Keratinocyte (primary cell): ENCODE measurements at places on chromosomes 6 and 20.

DNA sequence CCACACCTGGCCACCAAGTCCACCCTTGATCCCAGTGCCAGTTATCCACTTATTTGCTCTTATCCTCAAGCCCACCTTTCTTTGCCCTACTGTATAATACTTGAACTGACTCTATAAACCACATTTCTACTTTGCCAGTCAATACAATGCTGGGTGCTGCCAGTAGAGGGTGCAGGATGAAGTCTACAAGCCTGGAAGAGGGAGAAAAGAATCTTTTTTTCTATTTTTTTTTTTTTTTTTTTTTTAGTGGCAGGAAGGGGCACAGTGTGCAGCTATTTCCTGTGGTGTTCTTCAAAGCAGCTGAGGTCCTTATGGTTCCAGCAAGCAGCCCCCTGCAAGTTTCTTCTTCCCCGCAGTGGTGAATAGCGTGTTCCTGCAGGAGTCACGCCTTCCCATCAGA is 22.2 kb upstream of the GABRR1 start:
- DNase-seq: no peak

DNA sequence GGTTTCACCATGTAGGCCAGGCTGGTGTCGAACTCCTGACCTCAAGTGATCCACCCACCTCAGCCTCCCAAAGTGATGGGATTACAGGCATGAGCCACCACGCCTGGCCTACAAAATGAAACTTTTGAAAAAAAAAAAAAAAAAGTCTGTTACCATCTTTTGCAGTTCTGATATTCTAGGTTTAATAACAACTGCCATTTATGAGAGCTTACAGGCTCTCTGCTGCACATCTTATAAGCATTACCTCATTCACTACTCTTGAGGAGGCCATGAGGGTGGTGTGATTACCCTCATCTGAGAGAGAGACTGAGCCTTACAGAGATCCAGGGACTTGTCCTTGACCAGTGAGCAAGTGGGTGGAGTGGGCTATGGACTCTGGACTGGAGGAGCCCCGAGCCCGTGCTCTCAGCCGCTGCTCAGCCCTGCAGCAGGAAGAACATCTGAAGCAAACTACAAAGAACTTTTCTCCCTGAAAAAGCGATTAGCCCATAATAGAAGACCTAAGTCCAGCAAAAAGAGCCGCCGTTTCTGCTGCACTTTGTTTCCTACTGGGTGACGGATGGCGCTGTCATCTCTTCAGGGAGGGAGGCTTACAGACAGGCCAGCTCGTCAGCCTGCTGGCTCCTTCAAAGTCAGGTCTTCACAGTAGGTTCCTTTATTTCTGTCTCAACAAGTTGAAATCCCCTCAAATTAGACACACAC is 119.8 kb upstream of the AKAP12 start:
- DNase-seq: no peak

DNA sequence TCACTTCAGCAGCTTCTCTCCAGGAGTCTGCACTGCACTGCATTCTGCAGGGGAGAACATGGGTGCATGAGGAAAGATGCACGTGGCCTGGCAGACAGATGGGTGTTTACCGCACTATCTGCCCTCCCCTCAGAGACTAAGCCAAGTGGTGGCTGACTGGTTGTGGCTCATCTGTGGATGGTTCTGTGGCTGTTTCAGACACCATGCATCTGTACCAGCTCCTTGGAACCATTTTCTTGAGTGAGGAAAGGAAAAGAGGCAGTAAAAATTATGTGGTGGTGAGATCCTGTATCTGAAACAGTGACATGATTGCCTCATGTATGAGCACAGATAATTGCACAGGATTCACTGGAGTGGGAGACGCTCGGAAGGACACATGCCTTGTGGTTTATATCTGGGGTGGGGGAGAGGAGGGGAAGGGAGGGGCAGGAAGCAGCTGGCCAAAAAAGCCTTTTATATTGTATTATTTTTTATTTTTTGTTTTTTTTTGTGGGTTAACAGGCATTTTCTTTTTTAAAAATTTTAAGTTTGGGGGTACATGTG is 161.7 kb downstream of the ERMARD start:
- DNase-seq: no peak

GRCh38 chr6:157456524-157456829 is 75.5 kb downstream of the ZDHHC14 start:
- DNase-seq: no peak

DNA sequence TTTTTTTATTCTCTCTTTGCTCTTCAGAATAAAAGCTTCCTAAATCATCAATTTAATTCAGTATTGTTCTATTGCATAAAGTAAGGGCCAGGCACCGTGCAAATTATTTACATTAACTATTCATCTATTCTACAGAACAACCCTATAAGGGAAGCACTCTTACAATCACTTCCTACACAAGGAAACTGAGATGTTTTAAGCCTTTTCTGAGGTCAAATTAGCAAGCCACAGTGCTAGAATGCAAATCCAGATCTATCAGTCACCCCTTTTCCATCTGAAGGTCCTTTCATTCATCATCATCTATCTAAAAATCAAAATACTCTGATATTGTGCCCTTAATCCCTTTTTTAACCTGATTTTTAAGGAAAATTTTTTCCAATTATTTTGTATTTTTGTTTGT is 31.2 kb downstream of the FRK start:
- no peak for DNase-seq

GRCh38 chr20:11492386-11492785 is 425.3 kb upstream of the BTBD3 start:
- no peak for DNase-seq

GRCh38 chr6:19771753-19772336 is 65.3 kb upstream of the ID4 start:
- no peak for DNase-seq

DNA sequence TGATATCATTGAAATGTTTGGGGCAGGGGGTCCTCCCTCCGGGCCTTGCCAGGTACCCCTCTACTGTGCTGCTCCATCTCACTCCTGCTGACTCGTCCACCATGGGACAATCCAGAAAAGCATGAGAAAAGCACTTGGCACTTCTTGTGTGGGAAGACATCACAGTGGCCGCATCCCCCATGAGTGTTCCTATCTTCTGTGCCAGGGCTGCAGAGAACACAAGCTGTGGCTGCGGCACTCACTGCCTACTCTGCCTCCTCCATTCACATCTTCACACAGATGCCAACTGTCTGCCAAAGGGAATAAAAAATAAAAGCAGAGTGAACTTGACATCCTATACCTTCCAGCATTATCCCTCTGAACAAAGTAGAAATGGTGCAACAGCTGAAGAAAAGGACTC is 117.4 kb upstream of the PROKR2 start:
- DNase-seq: no peak

DNA sequence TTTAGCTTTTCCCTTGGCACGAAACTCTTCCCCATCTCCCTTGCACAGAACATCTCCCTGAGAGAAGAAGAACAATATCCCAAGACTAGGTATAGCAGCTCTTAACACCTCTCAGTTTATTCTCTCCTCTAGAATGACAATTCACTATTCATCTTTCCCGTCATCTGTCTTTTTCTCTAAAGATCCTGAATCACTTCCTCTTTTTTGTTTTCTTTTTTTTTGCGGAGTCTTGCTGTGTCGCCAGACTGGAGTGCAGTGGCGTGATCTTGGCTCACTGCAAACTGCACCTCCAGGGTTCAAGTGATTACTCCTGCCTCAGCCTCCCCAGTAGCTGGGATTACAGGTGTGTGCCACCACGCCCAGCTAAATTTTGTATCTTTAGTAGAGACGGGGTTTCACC is 574.4 kb upstream of the MAP3K7 start:
- no peak for DNase-seq

DNA sequence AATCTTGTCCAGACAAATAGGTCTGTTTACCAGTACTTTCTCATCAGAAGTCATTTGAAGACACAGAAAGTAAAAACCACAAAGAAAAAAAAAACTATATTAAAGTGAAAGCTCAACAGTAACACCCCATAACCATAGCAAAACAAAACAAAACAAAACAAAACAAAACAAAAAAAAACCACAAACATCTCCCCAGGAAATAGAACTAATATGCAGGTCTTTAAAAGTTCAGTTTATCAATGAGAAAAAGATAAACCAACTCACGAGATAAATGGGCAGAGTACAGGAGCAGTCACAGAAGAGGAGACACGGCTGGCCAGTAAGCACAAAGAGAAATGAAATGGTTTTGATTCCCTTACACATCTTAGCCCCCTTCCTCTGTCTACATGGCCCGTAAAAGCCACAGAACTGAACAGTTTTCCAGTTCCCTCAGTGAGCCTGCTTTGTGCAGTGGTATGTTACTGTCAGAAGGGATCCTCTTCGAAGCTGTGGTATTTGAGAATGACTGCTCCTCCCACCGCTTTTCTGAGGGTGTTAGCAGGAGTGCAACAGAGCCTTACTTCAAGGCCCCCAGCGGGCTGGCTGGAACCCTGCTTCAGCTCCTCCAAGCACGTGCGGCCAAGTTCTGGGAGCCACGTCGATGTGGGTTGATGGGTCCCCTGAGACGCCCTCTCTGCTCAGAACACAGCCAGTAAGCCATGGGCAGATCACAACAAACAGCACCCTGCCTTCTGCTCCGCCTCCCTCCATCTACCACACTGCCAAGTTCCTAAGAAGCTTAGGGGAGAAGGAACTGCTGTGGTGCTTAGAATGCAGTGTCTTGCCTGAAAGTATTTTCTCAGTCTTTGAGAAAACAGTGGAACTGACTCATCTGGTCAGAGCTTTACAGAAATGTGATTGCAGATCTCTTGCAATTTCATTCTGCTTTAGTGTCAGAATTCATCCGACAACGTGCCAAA is 14.0 kb downstream of the UST start:
- DNase-seq: no peak

GRCh38 chr6:38113825-38114576 is 294.5 kb downstream of the ZFAND3 start:
- no peak for DNase-seq
